Cortex of kidney (tissue), 1 donor: ENCODE measurements at places on chromosomes 2 and 18.

- no peak for DNase-seq
Measured at GRCh38 chr2:233367586-233367985, 13.3 kb downstream of the DGKD start.

- DNase-seq = no peak
Measured at GRCh38 chr2:140714586-140714985, 1416.2 kb downstream of the LRP1B start.

GRCh38 chr2:137800386-137800785 lies 163.9 kb upstream of the HNMT start:
- DNase-seq = no peak

GRCh38 chr2:19178175-19178574 lies 180.2 kb downstream of the OSR1 start:
- no peak for DNase-seq

- no peak for DNase-seq
Measured at GRCh38 chr2:172551271-172551670, 4.6 kb upstream of the PDK1 start.

GRCh38 chr2:153474407-153474806 lies 4.2 kb downstream of the RPRM start:
- no peak for DNase-seq

DNA sequence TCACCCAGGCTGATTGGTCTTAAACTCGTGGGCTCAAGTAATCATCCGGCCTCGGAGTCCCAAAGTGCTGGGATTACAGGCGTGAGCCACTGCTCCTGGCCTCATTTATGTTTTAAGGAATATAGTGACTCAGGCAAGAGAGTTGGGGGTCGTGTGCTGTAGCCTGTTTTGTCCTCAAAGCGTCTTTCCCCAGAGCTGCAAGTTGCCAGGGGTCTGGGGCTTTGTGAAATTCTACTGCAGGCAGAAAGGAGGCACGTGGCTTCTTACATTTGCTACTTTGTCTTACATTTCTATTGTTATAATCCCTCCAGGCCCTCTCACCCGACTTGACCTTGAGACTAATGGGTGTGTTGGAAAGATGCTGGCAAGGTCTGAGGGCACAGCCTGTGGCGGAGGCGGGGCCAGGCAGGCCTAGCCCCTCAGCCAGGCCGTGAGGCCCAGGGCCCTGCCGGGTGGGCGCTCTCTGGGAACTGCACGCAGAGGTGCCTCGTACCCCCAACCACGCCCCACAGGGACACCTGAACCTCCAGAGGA lies 85.8 kb upstream of the NDUFV2 start:
- no peak for DNase-seq

GRCh38 chr2:128103407-128103806 lies 12.4 kb downstream of the UGGT1 start:
- no peak for DNase-seq

DNA sequence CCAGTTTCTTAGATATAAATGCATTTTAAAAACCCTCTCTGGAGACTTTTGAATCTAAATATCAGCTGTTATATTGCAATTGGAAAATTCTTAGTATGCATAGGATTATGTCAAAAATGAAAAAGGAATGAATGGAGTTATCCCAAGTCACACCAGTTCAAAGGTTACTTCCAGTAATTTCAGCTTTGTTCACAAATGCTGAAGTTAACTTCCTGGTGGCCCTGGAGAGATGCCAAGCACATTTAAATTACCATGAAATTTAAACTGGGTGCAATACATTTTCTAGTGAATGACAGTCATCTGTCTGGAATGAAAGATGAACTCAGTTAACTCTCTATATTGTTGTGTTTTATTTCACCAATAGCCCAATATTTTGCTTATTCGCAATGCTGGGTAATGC lies 753.9 kb downstream of the SUCLG1 start:
- no peak for DNase-seq

DNA sequence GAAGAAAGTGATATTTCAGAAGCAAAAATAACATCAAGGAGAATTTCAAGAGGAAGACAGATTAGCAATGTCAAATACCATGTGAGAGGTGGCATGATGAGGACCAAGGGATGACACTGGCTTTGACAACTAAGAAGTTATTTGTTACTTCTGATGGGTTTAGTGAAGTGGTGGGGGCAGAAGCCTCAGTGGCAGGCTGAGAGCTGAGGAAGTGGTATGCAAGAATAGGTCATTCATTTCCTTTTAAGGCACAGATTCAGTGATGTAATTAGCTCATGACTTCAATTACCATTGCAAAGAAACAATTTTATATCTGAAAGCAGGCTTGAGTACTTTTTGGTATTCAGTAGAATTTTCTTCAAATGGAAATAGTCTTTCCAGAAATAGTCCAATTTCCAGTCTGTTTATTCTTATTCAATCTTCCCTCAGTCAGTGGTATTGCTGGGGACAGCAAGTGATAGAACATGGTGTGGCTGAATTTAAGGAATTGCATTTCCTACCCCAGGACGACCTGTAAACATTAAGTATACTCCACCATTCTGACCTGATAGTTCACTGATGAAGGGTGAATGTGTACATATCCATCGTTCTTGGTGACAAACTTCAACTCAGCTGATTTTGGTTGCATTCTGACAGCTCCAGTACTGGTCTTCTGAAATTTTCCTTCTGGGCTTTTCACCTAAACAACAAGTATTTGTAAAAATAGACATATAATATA lies 28.2 kb downstream of the GEMIN6 start:
- DNase-seq = no peak

DNA sequence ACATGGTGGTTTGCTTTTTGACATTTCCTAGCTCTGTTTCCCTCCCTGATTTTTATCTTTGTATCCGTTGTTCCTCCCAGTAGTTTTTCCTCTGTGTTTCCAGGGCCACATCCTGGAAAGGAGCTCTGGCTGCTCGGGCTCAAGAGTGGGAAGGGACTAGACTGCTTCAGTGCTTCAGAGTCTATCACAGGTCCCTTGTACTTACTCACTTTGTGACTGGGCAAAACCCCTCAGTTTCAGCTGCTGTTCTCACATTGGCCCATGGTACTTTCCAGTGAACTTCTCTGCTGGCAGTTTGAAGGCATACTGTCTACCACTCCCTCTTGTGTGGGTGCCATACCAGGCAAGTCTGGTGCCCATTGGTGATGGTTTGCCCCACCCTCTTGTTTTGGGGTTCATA lies 7.5 kb upstream of the STAMBP start:
- DNase-seq = no peak

DNA sequence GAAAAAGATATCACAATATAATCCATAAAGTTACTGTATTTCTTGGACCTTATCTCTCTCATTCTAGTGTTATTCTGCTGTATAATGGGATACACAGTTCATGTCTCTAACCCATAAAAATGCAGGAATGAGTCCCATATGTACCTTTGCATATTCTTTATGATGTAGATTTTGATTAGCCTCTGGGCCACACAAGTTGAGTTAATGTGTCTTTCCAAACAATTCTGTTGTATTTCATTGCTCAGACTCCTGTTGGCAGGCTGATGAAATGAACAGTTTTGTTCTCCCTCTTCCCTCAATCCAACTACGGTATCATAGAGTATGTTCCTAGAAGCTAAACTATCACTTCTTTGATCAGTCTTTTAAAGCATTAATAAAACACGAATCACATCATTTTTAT lies 113.2 kb upstream of the SATB2 start:
- no peak for DNase-seq

DNA sequence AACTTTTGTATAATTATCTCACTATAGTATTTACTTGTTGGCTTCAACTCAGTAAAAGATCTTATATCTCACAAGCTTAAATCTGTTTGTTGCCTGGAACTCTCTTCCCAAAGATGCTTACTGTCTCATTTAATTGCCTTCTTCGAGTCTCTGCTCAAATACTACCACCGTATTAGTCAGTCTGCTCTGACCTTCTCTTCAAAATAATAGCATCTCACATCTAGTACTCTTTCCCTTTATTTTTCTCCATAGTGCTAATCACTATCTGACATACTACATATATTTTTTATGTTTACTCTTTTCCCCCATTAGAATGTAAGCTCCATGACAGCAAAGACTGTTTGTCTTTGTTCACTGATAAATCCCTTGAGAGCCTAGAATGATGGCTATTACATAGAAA lies 10.6 kb upstream of the MPP4 start:
- DNase-seq = no peak

GRCh38 chr18:5518899-5519371 lies 24.9 kb downstream of the EPB41L3 start:
- DNase-seq = no peak

DNA sequence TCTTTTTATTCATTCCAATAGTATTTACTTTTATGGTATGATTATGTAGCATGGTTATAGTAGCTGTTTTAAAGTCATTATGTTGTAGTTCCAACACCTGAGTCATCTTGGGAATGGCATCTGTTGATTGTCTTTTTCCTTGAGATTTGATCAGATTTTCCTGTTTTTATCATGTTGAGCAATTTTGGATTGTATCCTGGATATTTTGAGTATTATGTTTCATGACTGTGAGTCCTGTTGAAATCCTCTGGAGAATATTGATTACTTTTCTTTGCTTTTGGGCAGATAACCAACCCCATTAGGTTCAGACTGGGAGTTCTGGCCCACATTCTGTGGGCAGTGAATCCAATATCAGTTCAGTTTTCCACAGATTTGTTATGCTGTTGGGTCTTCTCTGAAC lies 163.2 kb upstream of the SPRED2 start:
- DNase-seq = no peak

- no peak for DNase-seq
Measured at GRCh38 chr2:133004623-133005022, 334.6 kb upstream of the LYPD1 start.

- no peak for DNase-seq
Measured at GRCh38 chr2:60629801-60630385, 76.4 kb upstream of the BCL11A start.

DNA sequence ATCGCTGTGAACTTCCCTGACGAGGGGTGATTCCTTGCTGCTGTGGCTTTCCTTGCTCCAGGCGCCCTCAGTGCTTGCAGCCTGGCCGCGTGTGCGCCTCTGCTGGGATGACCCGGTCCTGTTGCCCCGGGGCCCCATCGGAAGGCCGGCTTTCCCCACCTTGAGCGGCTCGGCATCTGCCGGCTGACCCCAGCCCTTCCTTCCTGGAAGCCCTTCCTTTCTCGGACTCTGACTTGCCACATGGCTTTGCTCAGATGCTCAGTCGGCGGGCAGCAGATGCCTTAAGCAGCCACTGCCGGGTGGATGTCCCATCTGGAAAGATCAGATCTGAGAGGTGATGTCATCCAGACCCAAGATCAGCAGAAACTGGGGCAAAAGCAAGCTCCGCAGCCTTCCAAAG lies 100.5 kb upstream of the ODC1 start:
- DNase-seq = no peak

DNA sequence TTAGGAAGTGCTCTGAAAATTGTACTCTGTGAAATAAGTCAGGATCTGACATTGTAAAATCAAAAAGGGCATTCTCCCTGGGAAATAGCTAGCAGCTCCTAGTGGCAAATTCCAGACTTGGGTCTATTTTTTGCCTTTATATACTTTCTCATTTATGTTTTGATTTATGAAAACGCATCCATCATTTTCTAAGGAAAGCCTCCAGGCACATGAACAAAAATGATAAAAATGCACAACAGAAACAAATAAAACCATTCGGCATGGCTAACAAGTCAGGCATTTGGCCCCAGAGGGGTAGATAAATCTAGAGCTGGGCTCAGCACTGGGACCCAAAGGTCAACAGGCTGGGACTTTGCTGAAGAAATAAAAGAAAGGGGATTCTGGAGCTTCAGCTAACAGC lies 167.0 kb downstream of the BCL11A start:
- no peak for DNase-seq

- DNase-seq = no peak
Measured at GRCh38 chr2:235799281-235799680, 305.4 kb downstream of the AGAP1 start.

DNA sequence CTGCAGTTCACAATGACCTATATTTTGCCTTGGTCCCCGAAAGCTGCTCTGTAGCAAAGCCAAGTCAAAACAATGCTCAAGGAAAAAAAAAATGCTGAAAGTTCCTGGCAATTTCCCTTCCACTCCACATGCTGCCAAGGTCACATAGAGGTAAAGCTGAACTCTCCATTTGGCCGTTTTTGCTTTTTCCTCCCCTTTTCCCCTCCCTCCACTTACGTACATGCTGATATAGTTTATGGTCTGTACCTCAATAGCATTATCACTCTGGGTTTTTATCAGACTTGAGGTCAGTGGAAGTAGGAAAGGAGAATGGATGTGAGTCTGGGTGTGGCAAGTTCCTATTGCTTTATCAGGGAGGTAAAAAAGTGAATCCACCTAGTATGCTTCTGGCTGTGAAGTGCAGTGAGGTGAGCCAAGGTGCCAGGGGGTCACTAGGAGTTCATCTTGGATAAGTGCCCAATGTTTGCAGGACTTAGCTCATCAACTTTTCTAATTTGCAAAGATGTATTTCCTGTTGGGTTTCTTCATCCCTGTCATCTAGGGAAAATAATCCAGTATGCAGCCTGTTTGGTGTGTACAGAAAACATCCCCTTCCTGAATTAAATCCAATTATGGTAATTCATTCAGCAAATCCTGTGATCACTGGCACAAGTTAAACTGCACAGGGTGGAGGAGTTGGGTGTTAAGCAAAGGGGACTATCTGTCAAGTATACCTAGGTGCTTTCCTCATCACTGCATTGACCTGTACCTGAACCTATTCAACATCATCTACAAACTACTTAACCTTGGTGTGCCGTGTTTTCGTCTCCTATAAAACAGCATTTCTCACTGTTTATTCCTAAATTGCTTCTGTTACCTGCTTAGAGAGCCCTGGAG lies 124.3 kb upstream of the CYP26B1 start:
- DNase-seq = no peak

DNA sequence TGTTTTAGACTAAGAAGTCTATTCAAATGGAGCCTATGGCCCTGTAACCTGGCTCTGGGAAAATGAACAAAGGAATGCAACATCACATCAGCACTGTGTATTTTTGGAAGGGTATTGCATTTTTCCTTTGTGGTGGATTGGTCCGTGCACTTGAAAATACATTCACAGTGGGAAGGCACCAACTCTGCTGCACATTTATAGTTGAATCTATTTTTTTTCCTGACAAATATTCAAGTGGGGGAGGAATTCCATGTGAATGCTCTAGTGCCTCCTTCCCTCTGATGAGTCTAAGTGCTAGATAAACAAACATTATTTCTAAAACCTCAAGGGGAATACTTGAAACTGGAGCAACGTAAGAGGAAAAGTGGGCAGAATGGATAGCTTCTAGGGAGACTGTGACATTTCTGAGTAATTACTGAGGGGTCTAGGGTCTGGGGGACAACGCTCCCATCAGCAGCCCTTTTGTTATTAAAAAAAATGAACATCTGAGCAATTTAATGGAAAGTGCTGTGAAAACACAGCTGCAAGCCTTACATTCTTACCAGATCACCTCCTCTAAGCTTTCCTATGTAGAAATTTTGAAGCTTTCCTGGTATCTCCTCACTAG lies 208.2 kb downstream of the SLC8A1 start:
- DNase-seq = no peak

GRCh38 chr2:6177811-6178210 lies 485.6 kb downstream of the SOX11 start:
- DNase-seq = no peak

GRCh38 chr18:40832362-40832761 lies 1122.7 kb upstream of the PIK3C3 start:
- DNase-seq = no peak

DNA sequence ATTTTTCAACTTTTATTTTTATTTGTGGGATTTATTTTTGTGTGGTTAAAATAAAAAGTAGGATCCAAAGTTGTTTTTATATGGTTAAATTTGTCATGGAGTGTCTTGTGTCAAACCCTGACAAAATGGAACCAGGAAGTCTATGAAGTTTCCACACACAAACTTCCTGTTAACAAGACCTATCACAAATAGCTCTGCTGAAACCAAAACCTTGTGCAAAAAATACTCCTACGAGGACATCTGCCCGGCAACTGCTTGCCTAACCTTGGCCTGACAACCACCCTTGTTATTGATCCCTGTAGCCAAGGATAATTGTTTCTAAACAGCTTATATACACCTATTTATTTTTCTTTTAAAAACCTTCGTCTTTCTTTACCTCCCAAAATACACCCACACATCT lies 389.6 kb downstream of the TRIB2 start:
- no peak for DNase-seq
